ENCODE measurements at places on chromosomes 7 and 10.

- no peak for DNase-seq
Measured at GRCh38 chr10:34205452-34205851, 609.6 kb downstream of the PARD3 start.

DNA sequence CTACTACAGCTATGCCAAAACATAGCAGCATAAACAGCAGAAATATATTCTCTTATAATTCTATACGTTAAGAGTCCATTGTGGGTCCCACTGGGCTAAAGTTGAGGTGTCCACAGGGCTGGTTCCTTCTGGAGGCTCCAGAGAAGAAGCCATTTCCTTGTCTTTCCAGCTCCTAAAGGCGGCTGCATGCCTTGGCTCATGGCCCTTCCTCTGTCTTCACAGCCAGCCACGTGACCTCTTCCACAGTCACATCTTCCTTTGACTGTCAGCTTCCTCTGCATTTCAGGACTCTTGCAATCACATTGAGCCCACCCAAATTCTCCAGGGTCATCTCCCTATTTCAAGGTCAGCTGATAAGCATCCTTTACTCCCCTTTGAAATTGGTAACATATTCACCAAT, 17.2 kb downstream of the NACAD start:
- no peak for DNase-seq

GRCh38 chr7:92695308-92696261, 105.4 kb upstream of the FAM133B start:
- no peak for DNase-seq

DNA sequence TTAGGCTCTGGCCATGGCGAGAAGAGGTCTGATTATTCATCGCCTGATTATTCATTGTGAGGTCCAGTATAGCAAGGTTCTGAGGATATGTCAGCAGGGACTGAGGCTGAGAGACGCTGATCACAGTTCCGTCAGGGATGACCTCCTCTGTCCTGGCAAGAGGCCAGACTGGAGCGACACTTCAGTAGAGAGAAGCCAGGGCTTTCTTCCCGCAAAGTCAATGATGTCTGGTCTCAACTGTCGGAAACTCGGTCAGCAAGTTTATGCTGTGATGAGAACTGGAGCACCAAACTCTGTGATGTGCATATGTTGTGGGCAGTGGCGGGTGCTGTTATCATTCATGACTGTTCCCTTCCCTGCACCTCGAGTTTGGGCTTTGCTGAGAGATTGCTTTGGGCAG, 29.0 kb upstream of the GNA12 start:
- DNase-seq: no peak

GRCh38 chr10:100186253-100187212, 704 bp upstream of the ERLIN1 start:
- DNase-seq: peak; percentile 9

DNA sequence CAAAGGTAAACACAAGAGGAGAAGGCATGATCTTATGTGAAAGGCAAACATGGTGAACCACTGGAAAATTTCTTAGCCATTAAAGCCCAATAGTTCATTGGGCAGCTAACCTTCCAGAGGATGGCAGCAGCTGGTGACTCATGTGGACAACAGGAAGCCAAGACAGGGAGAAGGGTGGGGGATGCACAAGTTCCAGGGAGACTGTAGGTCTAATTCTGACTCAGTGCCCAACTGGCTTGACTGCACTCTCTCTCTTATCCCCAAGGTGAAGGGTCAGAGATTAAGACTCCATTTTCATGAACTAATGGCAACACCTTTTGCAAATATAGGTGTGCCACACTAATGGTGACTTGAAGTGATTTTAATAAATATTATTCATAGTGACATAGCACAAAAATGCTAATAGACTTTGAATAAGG, 47.9 kb upstream of the SLC35B4 start:
- no peak for DNase-seq

- DNase-seq: no peak
Measured at GRCh38 chr10:124430077-124430476, 11.4 kb upstream of the OAT start.

DNA sequence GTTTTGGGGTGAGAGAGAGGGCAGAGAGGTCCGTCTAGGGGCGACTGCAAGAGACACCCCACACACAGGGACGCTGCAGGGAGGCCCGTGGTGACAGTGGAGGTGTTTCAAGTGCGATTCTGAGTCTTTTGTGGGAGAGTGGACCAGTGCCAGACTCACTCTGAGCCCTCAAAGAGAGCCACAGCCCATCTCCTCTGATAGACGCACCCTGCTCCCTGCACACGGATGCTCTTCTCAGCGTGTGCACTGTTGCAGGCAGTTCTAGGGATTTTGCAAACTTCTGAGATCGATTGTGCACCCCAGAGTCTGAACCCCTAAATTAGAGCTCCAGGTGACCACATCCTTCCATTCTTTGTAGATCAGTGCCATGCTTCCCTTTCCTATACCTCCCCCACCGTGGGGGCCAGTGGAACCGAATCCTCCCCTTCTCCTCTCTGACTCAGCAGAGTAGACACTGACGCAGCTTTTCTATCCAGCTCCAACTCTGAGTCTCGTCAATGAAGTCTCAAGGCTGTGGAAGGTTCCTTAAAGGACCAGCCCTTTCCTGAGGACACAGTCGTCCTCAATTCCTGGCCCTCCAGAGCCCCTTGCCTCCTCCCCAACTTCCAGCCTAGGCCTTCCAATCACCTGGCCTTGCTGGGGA, 83.8 kb downstream of the TMEM130 start:
- DNase-seq: no peak

DNA sequence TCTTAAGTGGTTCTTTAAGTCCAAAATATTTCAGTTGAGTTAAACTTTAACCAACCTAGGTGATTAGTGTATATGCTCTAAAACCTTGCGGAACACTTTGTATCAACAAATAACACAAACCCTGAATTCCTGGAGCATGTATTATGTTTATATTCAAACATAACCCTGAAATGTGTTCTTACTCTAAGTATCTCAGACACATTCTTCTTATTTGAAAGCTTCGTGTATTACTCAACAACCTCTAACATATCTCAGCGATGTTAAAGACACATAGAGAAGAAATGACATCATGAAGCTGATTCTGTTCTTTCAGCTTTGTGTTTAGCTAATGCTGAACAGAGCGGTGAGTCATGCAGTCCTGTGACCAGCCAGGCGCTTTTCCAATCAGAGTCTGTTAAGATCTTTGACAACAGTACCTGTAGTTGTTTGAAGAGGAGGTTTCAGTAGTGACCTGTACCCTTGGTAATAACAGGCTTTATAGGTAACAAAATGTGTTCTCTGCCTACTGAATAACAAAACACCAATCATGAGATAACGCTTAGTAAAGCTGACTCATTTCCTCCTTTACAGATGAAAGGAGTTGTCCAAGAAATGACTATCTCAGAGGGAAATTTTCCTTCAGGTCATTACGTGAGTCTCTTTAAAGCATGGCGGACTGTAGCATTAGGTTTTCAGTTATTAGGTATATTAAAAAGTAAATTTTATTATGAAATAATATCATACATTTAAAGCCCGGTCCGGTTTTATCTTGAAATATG, 67.3 kb upstream of the KLF6 start:
- peak; percentile 75 for DNase-seq

DNA sequence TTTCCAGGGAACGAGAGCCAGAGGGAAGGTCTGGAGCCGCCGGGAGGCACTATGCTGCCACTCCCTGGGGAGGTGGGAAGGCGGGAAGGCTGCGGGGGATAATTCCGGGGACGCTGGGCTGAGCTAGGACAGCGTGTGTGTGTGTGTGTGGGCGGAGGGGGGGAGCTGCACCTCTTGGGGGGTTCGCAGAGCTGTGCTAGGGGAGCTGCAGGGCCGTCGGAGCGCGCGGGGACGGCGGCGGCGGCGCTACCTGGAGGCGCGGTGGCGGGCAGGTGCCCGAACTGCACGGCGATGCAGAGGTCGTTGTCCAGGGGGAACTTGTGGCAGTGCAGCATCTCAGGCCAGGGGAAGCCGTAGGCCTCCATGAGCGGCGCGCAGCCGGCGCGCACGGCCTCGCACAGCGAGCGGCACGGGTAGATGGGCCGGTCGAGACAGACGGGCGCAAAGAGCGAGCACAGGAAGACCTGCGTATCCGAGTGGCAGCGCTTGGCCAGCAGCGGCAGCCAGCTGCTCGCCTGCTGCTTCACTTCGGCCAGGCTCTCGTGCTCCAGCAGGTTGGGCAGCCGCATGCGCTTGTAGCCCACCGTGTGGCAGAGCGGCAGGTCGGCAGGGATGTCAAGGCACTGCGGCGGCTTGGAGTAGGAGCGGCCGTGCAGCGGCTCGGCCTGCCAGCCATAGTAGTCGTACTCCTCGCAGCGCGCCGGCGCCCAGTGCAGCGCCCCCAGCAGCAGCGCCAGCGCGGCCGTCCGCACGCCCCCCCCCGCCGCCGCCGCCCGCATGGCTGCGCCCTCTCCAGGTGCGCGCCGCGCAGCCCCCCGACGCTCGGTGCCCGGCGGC, 526 bp downstream of the SFRP5 start:
- no peak for DNase-seq

DNA sequence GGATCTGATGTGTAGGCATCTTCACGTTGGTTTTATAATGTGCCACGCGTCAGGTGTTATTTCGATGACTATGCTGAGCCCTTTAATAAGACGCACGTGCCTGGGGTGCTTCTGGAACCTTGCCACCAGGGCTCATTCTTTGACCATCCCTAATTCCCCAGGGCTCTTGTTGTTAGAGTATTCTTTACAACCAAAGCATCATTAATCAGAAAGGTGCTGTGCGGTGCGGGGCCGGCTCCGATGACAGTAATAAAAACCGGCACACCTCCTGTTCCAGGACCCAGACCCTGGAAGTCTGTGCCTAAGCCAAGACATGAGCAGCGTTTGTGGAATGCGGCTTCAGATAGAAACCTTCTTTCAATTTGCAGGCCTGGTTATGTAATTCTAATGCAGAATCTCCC, 58.4 kb downstream of the MGMT start:
- no peak for DNase-seq

- DNase-seq: no peak
Measured at GRCh38 chr7:1137517-1138167, 22.4 kb downstream of the ZFAND2A start.

DNA sequence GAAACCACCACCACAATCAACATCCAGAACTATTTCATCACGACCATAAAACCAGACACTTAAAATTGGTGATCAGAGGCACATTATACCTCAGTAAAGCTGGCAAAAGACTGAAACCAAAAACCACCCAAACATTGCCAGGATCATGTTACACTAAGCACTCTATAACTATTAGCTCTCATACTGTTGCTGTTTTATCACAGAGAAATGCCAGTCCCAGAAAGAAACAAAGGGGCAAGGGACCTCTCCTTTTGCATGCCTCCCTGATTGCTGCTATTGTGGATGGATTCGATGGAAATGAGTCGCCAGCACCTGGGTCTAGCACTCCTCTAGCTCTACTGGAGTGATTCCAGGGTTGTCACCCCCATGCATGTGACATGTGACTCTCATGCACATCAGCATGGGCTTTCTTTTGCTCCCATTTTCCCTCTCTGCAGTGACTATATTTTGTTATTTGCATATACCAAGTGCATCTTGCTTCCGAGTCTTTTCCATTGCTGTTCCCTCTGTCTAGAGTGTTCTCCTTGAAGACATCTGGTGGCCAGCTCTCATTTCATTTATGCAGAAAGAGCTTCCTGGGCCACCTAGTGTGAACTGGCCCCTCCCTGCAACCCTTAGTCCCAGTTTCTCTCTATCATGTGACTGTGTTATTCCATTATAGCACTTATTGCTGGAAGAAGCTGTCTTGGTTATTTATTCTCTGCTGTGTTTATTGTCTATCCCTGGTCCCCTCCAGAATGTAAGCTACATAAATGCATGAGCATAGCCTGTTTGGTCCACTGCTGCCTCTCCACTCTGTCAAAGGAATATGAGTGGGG, 300.6 kb downstream of the PLXNA4 start:
- no peak for DNase-seq

- DNase-seq: no peak
Measured at GRCh38 chr7:1610678-1611302, 41.0 kb upstream of the PSMG3 start.

GRCh38 chr7:1054861-1055450, 10.6 kb downstream of the GPR146 start:
- DNase-seq: peak; percentile 82

DNA sequence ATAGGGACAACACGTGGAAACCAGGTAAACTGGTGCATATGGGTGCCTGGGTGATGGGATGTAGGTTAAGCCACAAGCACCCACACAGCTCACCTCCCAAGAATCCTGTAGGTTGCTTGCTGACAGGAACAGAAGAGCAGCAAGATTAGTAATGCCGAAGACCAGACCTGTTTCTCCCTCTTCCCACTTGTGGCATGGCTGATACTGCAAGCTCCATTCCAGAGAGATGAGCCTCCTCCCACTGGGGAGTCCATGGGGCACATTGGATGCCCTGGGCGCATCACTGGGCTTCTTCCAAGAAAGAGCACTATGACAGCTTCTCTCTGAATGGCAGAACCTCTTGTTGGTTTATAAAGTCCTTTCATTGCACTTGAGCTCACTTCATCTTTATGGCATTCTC, 44.4 kb upstream of the LOXL4 start:
- DNase-seq: no peak

DNA sequence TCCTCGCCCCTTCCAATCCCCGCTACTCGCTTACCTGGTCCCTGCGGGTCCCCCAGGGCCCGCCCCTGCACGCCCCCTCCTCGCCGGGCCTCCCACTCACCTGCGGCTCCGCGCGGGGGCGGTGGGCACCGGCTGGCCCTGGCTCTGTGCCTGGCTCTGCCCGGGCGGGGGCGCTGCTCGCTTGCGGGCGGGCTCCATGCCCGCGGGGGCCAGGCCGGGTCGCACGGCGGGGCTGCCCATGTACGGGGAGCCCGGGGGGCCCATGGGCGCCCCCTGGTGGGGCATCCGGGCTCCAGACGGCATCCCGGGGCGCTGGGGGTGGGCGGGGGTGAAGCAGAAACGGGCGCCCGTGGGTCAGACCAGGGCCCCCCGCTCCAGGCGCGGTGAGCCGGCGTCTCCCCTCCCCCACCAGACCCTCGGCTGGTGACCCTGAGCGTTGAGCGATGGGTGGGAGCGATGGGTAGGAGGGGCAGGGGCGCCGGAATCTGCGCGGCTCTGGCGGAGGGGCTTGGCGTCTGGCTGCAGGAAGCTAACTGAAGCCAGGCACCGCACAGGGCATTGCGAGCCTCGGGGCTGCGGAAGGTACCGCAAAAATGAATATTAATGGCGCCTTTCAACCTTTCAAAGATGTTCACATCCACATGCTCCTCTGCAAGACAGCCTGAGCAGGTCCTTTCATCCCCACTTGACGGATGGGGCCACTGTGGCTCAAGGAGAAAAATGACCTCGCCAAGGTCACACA, 3.0 kb downstream of the SMARCD3 start:
- peak; percentile 76 for DNase-seq

- no peak for DNase-seq
Measured at GRCh38 chr7:1369916-1370657, 89.2 kb downstream of the MICALL2 start.

- no peak for DNase-seq
Measured at GRCh38 chr10:21919906-21920305, 83.6 kb downstream of the DNAJC1 start.

GRCh38 chr7:99126921-99127553, 16.9 kb downstream of the SMURF1 start:
- DNase-seq: no peak

DNA sequence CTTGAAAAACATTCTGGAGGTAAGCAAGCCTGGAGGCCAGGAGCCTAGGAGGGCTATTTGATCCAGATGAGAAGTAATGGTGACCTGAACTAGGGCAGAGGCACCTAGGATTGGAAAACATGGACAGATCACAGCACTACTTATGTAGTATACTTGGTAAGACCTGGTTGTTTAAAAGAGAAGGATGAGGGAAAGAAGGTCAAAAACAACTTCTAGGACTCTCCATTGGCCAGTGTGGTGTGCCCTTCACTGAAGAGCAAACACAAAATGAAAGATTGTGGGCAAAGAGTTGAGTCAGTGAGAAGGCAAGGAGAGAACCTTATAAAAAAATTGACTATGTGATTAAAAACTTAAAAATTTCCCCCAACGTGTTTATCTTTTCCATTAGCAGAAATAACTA, 14.3 kb downstream of the ANKRD1 start:
- no peak for DNase-seq
